ENCODE measurements at places on chromosomes 11 and 22. TPM values are rescaled to one million over a fixed set of nuclear protein-coding genes. Genes with fewer than 3 reads are reported as not detected.

The ACP2 gene
- 26.5 TPM for total RNA-seq

The APOA5 gene
- total RNA-seq = not detected

The EHF gene
- total RNA-seq = not detected

The ZBTB16 gene
- 13.1 TPM for total RNA-seq

All from activated naive CD8-positive, alpha-beta T cell treated with anti-CD3 and anti-CD28 coated beads, Interleukin-2, amount 10 ng/mL, durations not matched to agents 7 days and 5 days (primary cell).